ENCODE measurements at places on chromosomes 4 and X. TPM values are rescaled to one million over a fixed set of nuclear protein-coding genes. Genes with fewer than 3 reads are reported as not detected.

Gene SLC2A9
- polyA plus RNA-seq, result 1.6 TPM

Gene PAGE2B
- polyA plus RNA-seq, result 3.7 TPM

Gene CLIC2
- polyA plus RNA-seq, result 7.2 TPM

Gene C1QTNF7
- 0.68 TPM for polyA plus RNA-seq

Gene LYAR
- polyA plus RNA-seq, result 7.3 TPM

Gene DMRTC1
- polyA plus RNA-seq, result not detected

Gene SHOX
- polyA plus RNA-seq, result not detected

Gene SH3RF1
- polyA plus RNA-seq, result 8.4 TPM

Gene PLAC8
- 46.9 TPM for polyA plus RNA-seq

Gene PGAM4
- not detected for polyA plus RNA-seq

Gene CLCN3
- 6.5 TPM for polyA plus RNA-seq

DNA sequence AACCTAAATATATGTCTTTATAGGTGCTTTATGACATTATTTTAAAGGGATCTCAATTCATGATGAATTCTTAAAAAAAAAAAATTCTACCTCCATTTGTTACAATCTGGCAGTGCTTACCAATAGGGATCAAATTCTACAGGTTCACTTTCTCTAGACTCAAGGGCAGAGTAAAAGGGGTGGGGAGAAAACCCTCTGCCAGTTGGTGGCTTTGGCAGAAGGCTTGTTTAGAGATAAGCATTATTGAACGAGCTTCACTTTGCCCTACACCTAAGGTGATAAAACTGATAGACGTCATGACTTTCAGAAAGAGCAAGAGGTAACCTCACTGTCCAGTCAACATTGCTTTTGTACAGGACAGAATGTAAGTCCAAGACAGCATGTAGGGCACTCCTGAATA, 53.6 kb downstream of the OSTC start:
- H3K27me3 ChIP-seq, result no peaks in the 10 kb centered on the region
- H3K4me1 ChIP-seq, result no peaks in the 10 kb centered on the region
- no peak overlapping the region for H3K4me3 ChIP-seq
- no peaks in the 10 kb centered on the region for H3K36me3 ChIP-seq
- DNase-seq, result no peak
- no peak overlapping the region for H3K27ac ChIP-seq

- H3K27ac ChIP-seq, result peak overlapping the region; percentile 10
- DNase-seq, result no peak
- no peak overlapping the region for H3K4me3 ChIP-seq
- H3K4me1 ChIP-seq, result peaks cover 29% of the 10 kb centered on the region
- H3K27me3 ChIP-seq, result no peaks in the 10 kb centered on the region
These were observed 202.7 kb downstream of the SPRY1 start for GRCh38 chr4:123599061-123599919.

GRCh38 chr4:55758066-55758465, 61.5 kb upstream of the EXOC1L start:
- H3K36me3 ChIP-seq, result no peaks in the 10 kb centered on the region
- H3K4me3 ChIP-seq, result no peak overlapping the region
- H3K4me1 ChIP-seq, result no peaks in the 10 kb centered on the region
- no peaks in the 10 kb centered on the region for H3K27me3 ChIP-seq

- no peak for DNase-seq
- H3K27ac ChIP-seq, result no peak overlapping the region
- H3K4me3 ChIP-seq, result no peak overlapping the region
- H3K36me3 ChIP-seq, result no peaks in the 10 kb centered on the region
- H3K4me1 ChIP-seq, result no peaks in the 10 kb centered on the region
- no peaks in the 10 kb centered on the region for H3K27me3 ChIP-seq
These were observed 45.6 kb downstream of the PDHA1 start for GRCh38 chrX:19389227-19389845.

GRCh38 chr4:38664706-38665401, 855 bp downstream of the KLF3 start:
- peak overlapping the region; percentile 100 for H3K27ac ChIP-seq
- peak; percentile 91 for DNase-seq
- H3K4me1 ChIP-seq, result peaks cover 25% of the 10 kb centered on the region
- no peaks in the 10 kb centered on the region for H3K36me3 ChIP-seq
- no peaks in the 10 kb centered on the region for H3K27me3 ChIP-seq
- peak overlapping the region; percentile 95 for H3K4me3 ChIP-seq

DNA sequence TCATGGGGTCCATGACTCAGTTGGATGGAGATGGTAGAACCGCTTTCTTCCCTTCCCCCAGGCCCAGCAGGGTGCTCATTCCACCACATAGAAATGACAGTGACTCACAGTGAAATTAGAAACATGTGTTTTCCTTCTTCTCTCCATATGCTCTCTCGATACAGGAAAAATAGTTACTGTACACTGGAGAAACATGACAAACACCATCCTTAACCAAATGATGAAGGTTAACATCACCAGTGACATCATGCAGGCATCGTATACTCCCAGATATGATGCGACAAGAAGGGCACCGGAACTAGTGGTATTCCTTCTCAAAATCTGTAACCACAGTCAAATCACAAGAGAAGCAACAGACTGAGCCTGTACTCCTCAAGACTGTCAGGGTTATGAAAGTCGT, 11.7 kb upstream of the RAB40A start:
- no peaks in the 10 kb centered on the region for H3K27me3 ChIP-seq
- DNase-seq, result no peak
- no peak overlapping the region for H3K4me3 ChIP-seq
- no peak overlapping the region for H3K27ac ChIP-seq
- no peaks in the 10 kb centered on the region for H3K36me3 ChIP-seq
- H3K4me1 ChIP-seq, result peaks cover 7% of the 10 kb centered on the region

- H3K36me3 ChIP-seq, result no peaks in the 10 kb centered on the region
- no peak overlapping the region for H3K4me3 ChIP-seq
- no peak overlapping the region for H3K27ac ChIP-seq
- DNase-seq, result no peak
- H3K27me3 ChIP-seq, result no peaks in the 10 kb centered on the region
These were observed 55.0 kb downstream of the NPY2R start for GRCh38 chr4:155263480-155263879.

DNA sequence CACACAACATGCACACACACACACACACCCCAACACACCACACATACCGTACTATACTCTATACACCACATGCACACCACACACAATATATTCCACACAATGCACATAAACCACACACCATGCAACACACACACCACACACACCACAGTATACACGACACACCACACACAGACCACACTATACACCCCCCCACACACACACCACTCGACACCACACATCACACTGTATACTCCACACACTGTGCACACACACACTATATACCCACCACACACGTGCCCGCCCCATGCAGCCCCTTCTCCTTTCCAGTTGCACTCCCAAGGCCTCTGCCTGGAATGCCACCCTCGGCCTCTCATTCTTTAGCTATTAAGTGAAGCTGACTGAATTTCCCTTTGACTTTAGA, 148.2 kb upstream of the NOCT start:
- H3K27ac ChIP-seq, result no peak overlapping the region
- H3K4me3 ChIP-seq, result no peak overlapping the region
- H3K4me1 ChIP-seq, result peaks cover 8% of the 10 kb centered on the region
- DNase-seq, result no peak

- no peaks in the 10 kb centered on the region for H3K36me3 ChIP-seq
- H3K4me3 ChIP-seq, result no peak overlapping the region
- H3K27me3 ChIP-seq, result no peaks in the 10 kb centered on the region
These were observed 226.6 kb downstream of the NSUN7 start for GRCh38 chr4:40976343-40976742.

DNA sequence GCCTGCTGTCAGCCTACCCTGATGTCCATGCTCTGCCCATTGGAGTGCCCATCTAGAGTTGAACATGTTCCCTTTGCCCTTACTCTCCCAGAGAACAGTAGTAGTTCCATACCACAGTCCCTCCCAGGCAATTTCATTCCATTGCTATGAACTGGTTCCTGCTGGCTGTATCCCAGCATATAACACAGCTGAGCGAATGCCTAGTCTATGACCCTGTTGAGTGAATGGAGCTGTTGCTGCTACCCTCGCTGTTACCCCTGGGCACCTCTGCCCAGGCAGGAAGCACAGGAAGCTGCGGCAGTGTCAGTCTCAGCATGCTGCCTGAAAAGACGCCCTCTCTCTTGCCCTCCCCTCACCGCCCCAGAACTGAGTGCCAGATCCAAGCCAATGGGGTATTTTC, 73.3 kb downstream of the SOX3 start:
- H3K36me3 ChIP-seq, result no peaks in the 10 kb centered on the region
- no peak for DNase-seq
- H3K27ac ChIP-seq, result no peak overlapping the region
- no peaks in the 10 kb centered on the region for H3K27me3 ChIP-seq
- no peak overlapping the region for H3K4me3 ChIP-seq

- H3K27ac ChIP-seq, result peak overlapping the region; percentile 92
- H3K36me3 ChIP-seq, result peaks cover 26% of the 10 kb centered on the region
- peaks cover 22% of the 10 kb centered on the region for H3K4me1 ChIP-seq
- no peak for DNase-seq
- H3K27me3 ChIP-seq, result no peaks in the 10 kb centered on the region
These were observed 1.2 kb downstream of the TAF1 start for GRCh38 chrX:71367396-71367795.

GRCh38 chrX:113947548-113947947, 636.3 kb upstream of the HTR2C start:
- peak; percentile 4 for DNase-seq
- no peak overlapping the region for H3K4me3 ChIP-seq
- no peaks in the 10 kb centered on the region for H3K36me3 ChIP-seq
- no peaks in the 10 kb centered on the region for H3K4me1 ChIP-seq
- no peaks in the 10 kb centered on the region for H3K27me3 ChIP-seq

DNA sequence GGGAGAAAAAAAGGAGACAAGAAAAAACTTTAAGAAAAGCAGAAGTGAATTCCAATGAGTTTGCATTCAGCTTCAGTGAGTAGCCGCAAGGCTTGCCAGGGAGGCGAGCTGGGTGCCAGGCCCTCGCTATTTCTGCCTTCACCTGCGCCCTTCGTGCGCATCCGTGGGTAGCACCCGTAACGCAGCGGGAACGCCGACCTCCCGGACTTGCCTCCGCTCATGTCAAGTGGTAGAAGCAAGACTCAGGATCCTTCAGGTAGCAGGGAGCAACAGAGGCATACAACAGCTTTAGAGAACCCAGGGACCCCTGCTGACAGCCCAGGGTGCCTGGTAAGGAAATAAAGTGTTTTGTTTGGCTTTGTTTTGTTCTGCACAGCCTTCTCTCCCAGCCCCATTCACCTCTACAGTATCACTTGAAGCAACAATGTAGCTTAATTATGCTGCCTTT, 140.0 kb upstream of the BCOR start:
- H3K27ac ChIP-seq, result no peak overlapping the region
- no peaks in the 10 kb centered on the region for H3K27me3 ChIP-seq
- H3K4me3 ChIP-seq, result no peak overlapping the region
- no peaks in the 10 kb centered on the region for H3K4me1 ChIP-seq
- H3K36me3 ChIP-seq, result no peaks in the 10 kb centered on the region
- no peak for DNase-seq

GRCh38 chr4:72112514-72113156, 80.8 kb downstream of the NPFFR2 start:
- H3K27ac ChIP-seq, result no peak overlapping the region
- no peaks in the 10 kb centered on the region for H3K27me3 ChIP-seq
- H3K4me3 ChIP-seq, result no peak overlapping the region
- no peaks in the 10 kb centered on the region for H3K36me3 ChIP-seq
- no peak for DNase-seq

DNA sequence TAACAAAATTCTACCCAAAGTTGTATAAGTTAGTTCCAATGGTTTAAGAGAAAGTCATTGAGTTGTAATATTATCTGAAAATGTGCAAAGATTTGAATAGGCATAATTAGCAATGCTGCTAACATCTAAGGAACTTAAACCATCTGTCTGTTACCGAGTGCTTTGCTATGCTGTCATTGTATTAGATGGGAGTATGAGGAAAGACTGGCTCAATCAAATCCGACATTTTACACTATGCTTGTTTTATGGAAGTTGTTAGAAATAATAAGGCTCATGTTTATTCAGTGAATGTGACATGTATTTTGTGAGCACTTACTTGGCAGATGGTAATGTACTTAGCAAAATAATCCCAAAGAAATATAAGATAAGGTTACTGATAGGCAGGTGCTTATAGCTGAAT, 1715.1 kb downstream of the PCDH7 start:
- no peaks in the 10 kb centered on the region for H3K4me1 ChIP-seq
- no peak for DNase-seq
- H3K27me3 ChIP-seq, result no peaks in the 10 kb centered on the region
- H3K36me3 ChIP-seq, result no peaks in the 10 kb centered on the region

DNA sequence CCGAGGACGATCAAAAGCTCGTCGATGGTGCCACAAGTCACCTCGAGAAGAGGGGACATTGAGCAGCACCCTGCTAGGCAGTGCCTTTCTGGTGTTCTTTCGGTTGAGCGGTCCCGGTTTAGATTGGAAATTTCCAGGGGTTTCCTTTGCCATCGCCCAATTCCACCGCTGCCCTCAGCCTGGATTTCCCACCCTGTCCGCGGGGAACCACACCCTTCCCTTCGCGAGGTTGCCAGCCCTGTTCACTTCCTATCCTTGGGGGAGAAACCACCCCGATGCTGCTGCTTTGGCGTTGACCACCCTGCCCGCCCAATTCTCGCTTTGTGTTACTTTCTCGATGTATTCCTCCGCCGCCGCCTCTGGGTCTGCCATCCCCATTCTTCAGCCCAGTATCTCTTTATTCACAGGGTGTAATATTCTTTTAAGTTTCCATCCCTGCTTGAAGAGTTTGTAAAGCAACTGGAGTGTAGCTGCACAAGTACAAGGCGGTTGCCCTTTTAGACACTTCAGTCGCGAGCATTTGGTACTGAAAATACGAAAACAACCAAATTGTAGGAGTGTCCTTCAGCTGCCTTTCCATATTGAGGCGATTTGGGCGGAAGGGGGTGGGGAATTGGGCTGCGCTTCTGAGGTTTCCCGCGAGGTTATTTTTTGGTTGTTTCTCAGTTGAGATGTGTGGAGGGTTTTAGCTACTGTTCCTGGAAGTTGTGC, 1.1 kb downstream of the OGT start:
- peaks cover 6% of the 10 kb centered on the region for H3K36me3 ChIP-seq
- H3K4me1 ChIP-seq, result no peaks in the 10 kb centered on the region
- H3K27ac ChIP-seq, result peak overlapping the region; percentile 90
- no peaks in the 10 kb centered on the region for H3K27me3 ChIP-seq
- peak; percentile 34 for DNase-seq

DNA sequence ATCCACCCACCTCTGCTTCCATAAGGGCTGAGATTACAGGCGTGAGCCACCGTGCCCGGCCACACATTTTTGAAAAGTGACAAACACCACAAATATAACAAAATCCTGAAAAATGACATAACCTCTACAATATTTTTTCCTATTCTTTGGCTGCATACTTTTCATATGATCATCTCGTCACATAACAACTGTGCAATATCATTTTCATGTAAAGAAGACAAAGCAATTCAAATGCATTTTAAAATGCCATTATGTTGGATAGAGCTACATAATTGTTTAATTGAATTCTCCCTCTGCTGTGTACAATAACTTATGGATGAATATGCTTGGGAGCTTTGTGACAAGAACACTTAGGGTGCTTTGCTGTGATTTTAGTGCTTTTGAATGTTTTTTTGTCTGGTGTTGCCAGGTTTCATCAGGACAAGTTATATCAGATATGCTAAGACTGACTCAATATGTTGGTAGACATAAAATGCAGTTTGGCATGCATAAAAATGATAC, 132.9 kb downstream of the CHIC2 start:
- no peak overlapping the region for H3K27ac ChIP-seq
- no peak overlapping the region for H3K4me3 ChIP-seq
- H3K27me3 ChIP-seq, result peaks cover 20% of the 10 kb centered on the region
- DNase-seq, result no peak
- H3K4me1 ChIP-seq, result peaks cover 6% of the 10 kb centered on the region

- H3K27me3 ChIP-seq, result no peaks in the 10 kb centered on the region
- no peak overlapping the region for H3K4me3 ChIP-seq
- H3K27ac ChIP-seq, result no peak overlapping the region
- H3K36me3 ChIP-seq, result no peaks in the 10 kb centered on the region
These were observed 1348.0 kb downstream of the ADGRL3 start for GRCh38 chr4:62548108-62548524.
